ENCODE measurements at places on chromosomes 5 and 9. TPM values are rescaled to one million over a fixed set of nuclear protein-coding genes. Genes with fewer than 3 reads are reported as not detected.

Gene SPRY4
- 2.5 TPM for total RNA-seq

Gene SUSD3
- total RNA-seq: 1.3 TPM

Gene C9
- total RNA-seq: not detected

Gene C5
- 5.1 TPM for total RNA-seq

Gene IFNB1
- not detected for total RNA-seq

Gene NUTM2G
- not detected for total RNA-seq

Measured in smooth muscle cell of trachea (primary cell).